ENCODE measurements at places on chromosomes 2 and 18.

- H3K4me3 ChIP-seq, result no peak overlapping the region
- H3K4me1 ChIP-seq, result peaks cover 10% of the 10 kb centered on the region
- no peak for DNase-seq
- H3K27me3 ChIP-seq, result no peaks in the 10 kb centered on the region
- H3K27ac ChIP-seq, result no peak overlapping the region
- no peaks in the 10 kb centered on the region for H3K36me3 ChIP-seq
Observed at GRCh38 chr2:101983486-101983885, 8.3 kb upstream of the IL1R2 start.

- no peaks in the 10 kb centered on the region for H3K4me1 ChIP-seq
- H3K27ac ChIP-seq, result no peak overlapping the region
- no peak overlapping the region for H3K4me3 ChIP-seq
- no peaks in the 10 kb centered on the region for H3K36me3 ChIP-seq
- H3K27me3 ChIP-seq, result peaks cover 3% of the 10 kb centered on the region
Observed at GRCh38 chr18:74608681-74609080, 11.0 kb downstream of the ZNF407 start.

GRCh38 chr2:210169516-210170195 lies 1.6 kb downstream of the KANSL1L start:
- H3K36me3 ChIP-seq, result no peaks in the 10 kb centered on the region
- DNase-seq, result no peak
- peak overlapping the region; percentile 99 for H3K4me3 ChIP-seq

GRCh38 chr2:200593905-200594304 lies 8.1 kb downstream of the AOX1 start:
- DNase-seq, result no peak
- H3K4me3 ChIP-seq, result no peak overlapping the region
- peaks cover 16% of the 10 kb centered on the region for H3K27me3 ChIP-seq
- H3K27ac ChIP-seq, result no peak overlapping the region

DNA sequence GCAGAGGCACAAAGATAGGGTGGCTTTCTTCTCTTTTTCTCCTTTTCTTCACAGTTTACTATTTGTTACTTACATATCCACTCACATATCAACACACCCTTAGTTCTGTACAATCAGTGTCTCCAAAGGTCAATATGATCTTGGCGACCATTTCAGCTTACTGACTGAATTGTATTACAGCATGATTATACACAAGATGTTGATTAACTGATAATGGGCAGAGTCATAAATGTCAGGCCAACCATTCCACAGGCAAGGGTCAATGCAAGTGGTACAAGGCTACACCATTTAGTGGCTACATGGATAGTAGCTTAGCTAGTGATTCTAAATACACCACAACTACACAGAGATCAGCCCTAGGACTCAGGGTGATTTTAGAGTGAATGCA lies 20.4 kb upstream of the SP3 start:
- H3K4me3 ChIP-seq, result no peak overlapping the region
- no peaks in the 10 kb centered on the region for H3K36me3 ChIP-seq
- DNase-seq, result no peak
- peaks cover 5% of the 10 kb centered on the region for H3K4me1 ChIP-seq
- H3K27me3 ChIP-seq, result peaks cover 13% of the 10 kb centered on the region

GRCh38 chr2:27723372-27724144 lies 48.0 kb upstream of the MRPL33 start:
- H3K27ac ChIP-seq, result no peak overlapping the region
- H3K27me3 ChIP-seq, result peaks cover 10% of the 10 kb centered on the region
- H3K4me1 ChIP-seq, result peaks cover 30% of the 10 kb centered on the region
- DNase-seq, result peak; percentile 69

- no peaks in the 10 kb centered on the region for H3K27me3 ChIP-seq
- peaks cover 9% of the 10 kb centered on the region for H3K4me1 ChIP-seq
- H3K36me3 ChIP-seq, result peaks cover 33% of the 10 kb centered on the region
- no peak for DNase-seq
- no peak overlapping the region for H3K4me3 ChIP-seq
Observed at GRCh38 chr2:33314541-33314940, 161.9 kb upstream of the RASGRP3 start.

- peaks cover 50% of the 10 kb centered on the region for H3K4me1 ChIP-seq
- H3K27ac ChIP-seq, result peak overlapping the region; percentile 93
- no peaks in the 10 kb centered on the region for H3K36me3 ChIP-seq
- DNase-seq, result no peak
- H3K27me3 ChIP-seq, result no peaks in the 10 kb centered on the region
Observed at GRCh38 chr2:153386481-153386897, 92.1 kb downstream of the RPRM start.

DNA sequence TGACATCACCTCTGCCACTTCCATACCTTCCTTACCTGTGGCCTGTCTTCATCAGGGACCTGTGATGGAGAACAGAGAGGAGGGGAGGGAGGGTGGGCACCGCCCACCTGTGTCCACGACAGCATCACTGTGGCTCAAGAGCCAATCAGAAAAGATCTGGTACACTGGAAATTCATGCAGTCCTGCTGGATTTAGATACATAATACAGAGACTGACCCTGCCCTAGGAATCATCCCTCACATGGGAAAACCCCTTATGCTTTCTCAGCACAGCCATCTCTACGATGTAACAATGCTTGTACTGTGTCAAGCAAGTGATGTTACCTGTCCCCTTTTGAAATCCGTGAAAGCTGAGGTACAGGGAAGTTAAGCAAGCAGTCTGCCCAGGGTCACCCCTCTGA lies 145.6 kb upstream of the EPAS1 start:
- DNase-seq, result no peak
- peaks cover 13% of the 10 kb centered on the region for H3K27me3 ChIP-seq
- peaks cover 16% of the 10 kb centered on the region for H3K4me1 ChIP-seq

GRCh38 chr2:187769437-187769836 lies 215.2 kb upstream of the TFPI start:
- no peaks in the 10 kb centered on the region for H3K36me3 ChIP-seq
- H3K27ac ChIP-seq, result no peak overlapping the region
- no peak overlapping the region for H3K4me3 ChIP-seq

DNA sequence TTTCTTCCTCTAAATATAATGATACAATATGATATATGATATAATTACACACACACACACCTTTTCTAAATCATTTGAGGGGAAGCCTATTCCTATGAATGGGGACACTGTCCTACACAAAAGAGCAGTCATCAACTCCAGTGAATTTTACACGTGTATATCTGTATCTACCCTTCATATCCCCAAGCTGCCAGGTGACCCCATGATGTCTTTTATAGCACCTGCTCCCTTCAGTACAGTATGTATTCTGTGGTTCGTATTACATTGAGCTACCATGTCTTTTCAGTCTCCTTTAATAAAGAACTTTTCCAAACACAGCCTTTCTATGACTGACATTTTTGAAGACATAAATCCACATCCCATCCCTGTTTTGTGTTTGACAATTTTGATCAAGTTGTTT lies 19.0 kb downstream of the TBC1D8 start:
- no peak for DNase-seq
- no peak overlapping the region for H3K27ac ChIP-seq
- H3K4me1 ChIP-seq, result peaks cover 18% of the 10 kb centered on the region
- peaks cover 4% of the 10 kb centered on the region for H3K36me3 ChIP-seq
- no peak overlapping the region for H3K4me3 ChIP-seq
- peaks cover 3% of the 10 kb centered on the region for H3K27me3 ChIP-seq

DNA sequence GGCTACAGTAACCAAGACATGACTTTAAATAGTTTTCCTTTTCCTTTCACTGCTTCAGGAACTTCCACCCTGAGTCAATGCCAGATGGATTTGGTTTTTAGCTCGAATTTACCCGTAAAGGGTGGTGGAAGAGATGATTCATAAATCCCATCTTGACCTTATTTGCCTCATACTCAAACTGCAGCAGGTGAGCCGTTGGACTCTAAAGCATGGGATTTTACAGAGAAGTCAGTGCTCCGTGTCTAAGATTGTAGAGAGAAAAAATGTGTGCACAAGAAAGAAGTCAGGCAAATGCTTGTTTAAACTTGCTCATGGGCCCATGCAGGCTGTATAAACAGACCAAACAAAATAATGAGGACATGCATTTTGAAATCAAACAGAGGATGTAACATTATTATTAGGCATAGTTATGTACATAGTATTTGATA lies 369.7 kb upstream of the TRIB2 start:
- no peak for DNase-seq
- H3K27ac ChIP-seq, result no peak overlapping the region
- no peaks in the 10 kb centered on the region for H3K4me1 ChIP-seq
- no peaks in the 10 kb centered on the region for H3K27me3 ChIP-seq
- no peaks in the 10 kb centered on the region for H3K36me3 ChIP-seq
